ENCODE measurements at places on chromosomes 2 and 18. TPM values are rescaled to one million over a fixed set of nuclear protein-coding genes. Genes with fewer than 3 reads are reported as not detected.

RAPGEF4 gene
- total RNA-seq: 0.14 TPM

GRCh38 chr2:120862201-120863060, 126.8 kb downstream of the GLI2 start:
- H3K27ac ChIP-seq: peak overlapping the region; percentile 78
- peaks cover 86% of the 10 kb centered on the region for H3K4me1 ChIP-seq
- peaks cover 7% of the 10 kb centered on the region for H3K36me3 ChIP-seq

DNA sequence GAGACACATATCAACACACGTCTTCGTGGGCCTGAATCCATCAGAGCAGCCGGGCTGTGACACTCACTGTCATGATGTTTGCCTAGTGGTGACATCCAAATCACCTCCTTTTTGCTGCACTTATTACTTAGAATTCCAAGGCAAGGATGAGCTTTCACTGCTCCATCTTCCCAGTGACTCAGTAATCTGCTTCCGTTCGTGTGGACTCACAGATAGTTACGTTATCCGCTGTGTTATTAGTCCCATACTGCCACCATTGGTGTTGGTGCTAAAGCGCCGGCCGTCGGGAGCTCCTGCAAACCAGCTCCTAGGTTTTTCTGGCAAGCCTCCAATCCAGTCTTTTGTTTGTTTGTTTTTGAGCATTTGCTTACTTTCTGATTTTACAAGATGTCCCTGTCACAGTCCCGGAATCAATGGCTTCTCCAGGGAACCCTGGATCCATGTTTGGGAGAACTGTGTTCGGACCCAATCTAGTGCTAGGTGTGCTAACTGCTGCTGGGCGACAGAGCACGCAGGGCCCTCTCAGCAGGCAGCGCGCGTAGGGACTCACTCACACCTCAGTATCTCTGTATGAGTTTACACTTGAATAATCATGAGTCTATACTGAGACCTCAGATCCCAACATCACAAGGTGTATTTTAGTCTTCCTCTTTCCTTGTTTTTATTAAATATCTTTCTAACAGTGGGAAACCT, 42.6 kb downstream of the HDAC4 start:
- no peaks in the 10 kb centered on the region for H3K27me3 ChIP-seq
- H3K4me1 ChIP-seq: peaks cover 24% of the 10 kb centered on the region
- no peak overlapping the region for H3K4me3 ChIP-seq
- H3K36me3 ChIP-seq: peaks cover 19% of the 10 kb centered on the region

GRCh38 chr18:44778788-44779187, 98.1 kb downstream of the SETBP1 start:
- H3K27ac ChIP-seq: no peak overlapping the region
- peaks cover 20% of the 10 kb centered on the region for H3K27me3 ChIP-seq
- H3K4me1 ChIP-seq: no peaks in the 10 kb centered on the region
- no peaks in the 10 kb centered on the region for H3K36me3 ChIP-seq
- no peak for DNase-seq

DNA sequence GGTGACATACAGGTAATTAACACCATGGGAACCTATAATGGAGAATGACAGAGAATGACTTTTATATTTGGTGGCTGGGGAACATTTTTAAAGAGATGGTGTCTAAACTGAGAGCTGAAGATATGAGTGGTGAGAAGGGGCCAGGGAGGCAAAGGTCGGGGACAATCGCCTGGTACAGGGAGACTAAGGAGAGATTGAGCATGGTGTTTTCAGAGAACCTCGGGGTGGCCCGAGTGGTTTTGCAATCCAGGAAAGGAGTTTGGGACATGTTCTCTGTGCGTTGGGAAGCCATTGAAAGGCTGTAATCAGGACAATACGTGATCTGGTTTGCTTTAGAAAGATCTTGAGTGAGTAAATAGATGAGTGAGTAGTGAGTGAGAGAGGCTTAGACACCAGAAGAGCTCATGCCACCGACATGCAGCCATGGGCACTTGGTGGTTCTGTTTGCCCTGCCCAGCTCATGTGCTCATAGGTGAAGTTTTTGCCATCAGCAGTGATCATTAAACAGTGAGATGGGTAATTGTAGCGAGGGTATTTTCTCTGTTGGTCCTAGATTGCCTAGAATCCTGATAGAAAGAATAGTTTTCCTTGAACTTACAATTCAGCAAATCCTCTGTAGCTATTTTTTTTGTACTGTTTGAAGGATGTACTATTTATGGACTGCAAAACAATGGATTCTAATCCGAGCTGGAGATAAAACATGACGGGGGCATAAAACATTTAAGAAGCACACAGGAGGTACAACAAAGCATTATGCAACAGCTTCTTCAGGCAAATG, 114.7 kb downstream of the SH3RF3 start:
- no peak overlapping the region for H3K27ac ChIP-seq
- DNase-seq: no peak
- no peak overlapping the region for H3K4me3 ChIP-seq
- H3K36me3 ChIP-seq: no peaks in the 10 kb centered on the region

- no peak for DNase-seq
- H3K27me3 ChIP-seq: peaks cover 18% of the 10 kb centered on the region
- peaks cover 4% of the 10 kb centered on the region for H3K36me3 ChIP-seq
- peaks cover 12% of the 10 kb centered on the region for H3K4me1 ChIP-seq
- H3K27ac ChIP-seq: no peak overlapping the region
These were observed 46.3 kb upstream of the LTBP1 start for GRCh38 chr2:32900246-32900973.

SLC4A1AP gene
- total RNA-seq: 24.1 TPM

GRCh38 chr2:159256159-159256558, 30.3 kb downstream of the WDSUB1 start:
- H3K4me3 ChIP-seq: no peak overlapping the region
- H3K36me3 ChIP-seq: peaks cover 14% of the 10 kb centered on the region
- DNase-seq: peak; percentile 68
- peak overlapping the region; percentile 53 for H3K27ac ChIP-seq
- H3K27me3 ChIP-seq: no peaks in the 10 kb centered on the region

DNA sequence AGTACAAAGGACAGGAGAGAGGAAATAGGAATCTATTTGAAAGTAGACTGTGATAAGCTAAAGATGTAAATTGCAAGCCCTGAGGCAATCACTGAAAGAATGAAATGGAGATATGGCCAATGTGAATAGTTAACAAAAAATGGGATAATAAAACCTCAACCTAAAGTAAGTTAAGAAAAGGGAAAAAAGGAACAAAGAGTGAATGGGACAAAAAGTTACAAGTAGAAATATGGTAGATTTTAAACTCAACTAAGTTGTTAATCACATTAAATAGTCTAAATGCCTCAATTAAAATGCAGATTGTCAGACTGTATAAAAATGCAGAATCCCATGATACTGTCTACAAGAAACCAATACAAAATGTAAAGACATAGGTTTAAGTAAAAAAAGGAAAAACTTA, 165.2 kb upstream of the RBMS1 start:
- no peak for DNase-seq
- H3K27ac ChIP-seq: no peak overlapping the region

GYPC gene
- total RNA-seq: 29.0 TPM

GLI2 gene
- 44.6 TPM for total RNA-seq

POTEI gene
- not detected for total RNA-seq

DNA sequence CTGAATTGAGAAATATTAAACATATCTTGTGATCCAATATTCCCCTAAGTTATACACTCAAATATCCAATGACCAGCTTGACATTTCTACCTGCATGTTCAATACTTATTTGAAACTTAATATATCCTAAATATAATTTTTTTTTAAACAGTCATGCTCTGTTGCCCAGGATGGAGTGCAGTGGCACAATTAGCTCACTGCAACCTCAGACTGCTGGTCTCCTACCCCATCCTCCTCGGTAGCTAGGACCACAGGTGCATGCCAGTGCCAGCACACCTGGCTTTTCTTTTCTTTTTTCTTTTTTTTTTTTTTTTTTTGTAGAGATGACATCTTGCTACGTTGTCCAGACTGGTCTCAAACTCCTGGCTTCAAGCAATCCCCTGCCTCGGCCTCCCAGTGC, 4.2 kb downstream of the KYNU start:
- no peak overlapping the region for H3K27ac ChIP-seq
- H3K4me1 ChIP-seq: peaks cover 37% of the 10 kb centered on the region
- DNase-seq: no peak
- H3K27me3 ChIP-seq: no peaks in the 10 kb centered on the region
- H3K4me3 ChIP-seq: no peak overlapping the region
- H3K36me3 ChIP-seq: peaks cover 4% of the 10 kb centered on the region

DNA sequence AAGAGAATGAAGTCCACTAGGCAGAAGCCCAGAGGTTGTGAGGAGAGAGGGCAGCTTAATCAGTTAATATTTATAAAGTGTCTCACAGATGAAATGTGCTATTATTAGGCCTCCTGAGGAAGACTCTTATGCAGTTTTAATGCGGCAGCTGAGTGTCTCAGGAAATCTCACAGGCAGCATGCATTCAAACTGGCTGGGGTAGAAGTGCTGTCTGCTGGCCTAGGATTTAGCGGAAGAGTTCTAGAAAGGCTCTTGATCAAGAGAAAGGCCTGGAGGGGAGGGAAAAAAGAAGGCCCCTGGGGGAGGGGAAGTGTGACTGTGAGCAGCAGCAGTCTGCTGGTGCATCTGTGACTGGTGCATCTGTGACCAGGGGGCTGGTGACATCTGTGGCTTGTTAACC, 133.0 kb downstream of the FSHR start:
- no peak overlapping the region for H3K27ac ChIP-seq
- no peak for DNase-seq
- H3K4me1 ChIP-seq: no peaks in the 10 kb centered on the region

DNA sequence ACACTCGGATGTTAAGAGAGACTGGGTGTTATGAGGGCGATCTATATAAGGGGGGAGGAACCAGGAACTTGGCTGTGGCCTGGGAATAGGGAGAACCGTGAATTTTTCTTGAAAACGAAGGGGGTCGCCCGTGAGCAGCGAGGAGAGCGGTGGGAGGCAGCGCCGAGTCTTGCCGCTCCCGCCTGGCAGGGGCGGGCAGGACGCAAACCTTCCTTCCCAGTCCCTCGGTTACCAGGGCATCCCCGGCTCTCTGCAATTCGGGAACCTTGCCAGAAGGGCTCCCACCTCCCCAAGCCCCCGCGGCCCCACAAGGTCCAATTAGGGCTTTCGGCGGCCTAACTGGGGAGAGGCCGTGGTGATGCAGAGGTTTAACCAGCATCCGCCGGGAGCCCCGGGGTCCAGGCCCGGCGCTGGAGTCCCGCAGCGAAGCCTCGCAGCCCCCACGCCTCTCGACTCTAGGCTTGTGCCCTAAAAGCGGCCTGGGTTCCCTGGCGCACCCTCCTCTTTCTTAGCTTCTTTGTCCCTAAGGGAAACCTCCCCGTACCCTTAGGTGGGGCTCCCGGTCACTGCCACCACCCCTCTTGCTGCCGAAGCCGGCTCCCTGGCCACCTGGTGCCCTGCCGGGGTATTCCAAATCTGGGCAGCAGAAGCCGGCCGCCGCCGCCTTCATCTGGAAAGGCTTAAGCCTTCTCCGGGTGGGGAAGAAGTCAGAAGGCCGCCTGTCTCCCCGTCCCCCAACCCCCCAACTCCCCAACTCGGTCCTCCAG, 680 bp upstream of the FHOD3 start:
- H3K4me3 ChIP-seq: no peak overlapping the region
- H3K27me3 ChIP-seq: no peaks in the 10 kb centered on the region
- H3K4me1 ChIP-seq: peaks cover 29% of the 10 kb centered on the region
- no peaks in the 10 kb centered on the region for H3K36me3 ChIP-seq
- no peak overlapping the region for H3K27ac ChIP-seq

- H3K27me3 ChIP-seq: no peaks in the 10 kb centered on the region
- DNase-seq: no peak
- H3K27ac ChIP-seq: no peak overlapping the region
- H3K4me1 ChIP-seq: no peaks in the 10 kb centered on the region
- H3K36me3 ChIP-seq: peaks cover 5% of the 10 kb centered on the region
These were observed 180.6 kb upstream of the RBMS1 start for GRCh38 chr2:160674146-160674750.

SUCLG1 gene
- 84.9 TPM for total RNA-seq

All from HFFc6 (cell line).